ENCODE measurements at places on chromosomes 5 and 9. TPM values are rescaled to one million over a fixed set of nuclear protein-coding genes. Genes with fewer than 3 reads are reported as not detected.

The CATSPER3 gene
- not detected for total RNA-seq

The SPINK7 gene
- total RNA-seq: not detected

The TAF11L4 gene
- not detected for total RNA-seq

The PDE6A gene
- 0.88 TPM for total RNA-seq

The SHC3 gene
- total RNA-seq: 4.4 TPM

The IFNA13 gene
- not detected for total RNA-seq

The COL5A1 gene
- 407 TPM for total RNA-seq

The HTR4 gene
- 0.27 TPM for total RNA-seq

The LHX6 gene
- total RNA-seq: 1.9 TPM

The LARP1 gene
- total RNA-seq: 79.0 TPM

The PLAC8L1 gene
- total RNA-seq: not detected

The GCNT4 gene
- 0.71 TPM for total RNA-seq

The CRB2 gene
- total RNA-seq: 36.4 TPM

The OR13C2 gene
- total RNA-seq: not detected

The POLR1E gene
- 30.1 TPM for total RNA-seq

The PRDM9 gene
- total RNA-seq: not detected

The LCN2 gene
- 21.4 TPM for total RNA-seq

The RARS1 gene
- total RNA-seq: 159 TPM

The IL9 gene
- total RNA-seq: not detected

The TMEM215 gene
- 52.2 TPM for total RNA-seq

The BTNL8 gene
- not detected for total RNA-seq

The MXD3 gene
- 14.5 TPM for total RNA-seq

The ZNF883 gene
- total RNA-seq: 18.9 TPM

The PLCXD3 gene
- total RNA-seq: 2.4 TPM
